ENCODE measurements at places on chromosomes 7 and 10.

GRCh38 chr10:87092861-87093631 lies 1.6 kb downstream of the GLUD1 start:
- DNase-seq = no peak

GRCh38 chr10:113517165-113517900 lies 35.5 kb upstream of the HABP2 start:
- no peak for DNase-seq

GRCh38 chr10:67144530-67144929 lies 218.7 kb downstream of the LRRTM3 start:
- no peak for DNase-seq

GRCh38 chr10:58734116-58734515 lies 221.4 kb downstream of the BICC1 start:
- no peak for DNase-seq

- DNase-seq = no peak
These were observed 169.3 kb downstream of the ADAM12 start for GRCh38 chr10:126218778-126219649.

GRCh38 chr7:103637726-103638125 lies 191.7 kb upstream of the SLC26A5 start:
- no peak for DNase-seq

- DNase-seq = no peak
These were observed 188.7 kb downstream of the ADARB2 start for GRCh38 chr10:1548596-1548995.

GRCh38 chr10:28677888-28678686 lies 766 bp downstream of the BAMBI start:
- DNase-seq = no peak

GRCh38 chr7:13290975-13291374 lies 603.5 kb downstream of the ARL4A start:
- DNase-seq = no peak

DNA sequence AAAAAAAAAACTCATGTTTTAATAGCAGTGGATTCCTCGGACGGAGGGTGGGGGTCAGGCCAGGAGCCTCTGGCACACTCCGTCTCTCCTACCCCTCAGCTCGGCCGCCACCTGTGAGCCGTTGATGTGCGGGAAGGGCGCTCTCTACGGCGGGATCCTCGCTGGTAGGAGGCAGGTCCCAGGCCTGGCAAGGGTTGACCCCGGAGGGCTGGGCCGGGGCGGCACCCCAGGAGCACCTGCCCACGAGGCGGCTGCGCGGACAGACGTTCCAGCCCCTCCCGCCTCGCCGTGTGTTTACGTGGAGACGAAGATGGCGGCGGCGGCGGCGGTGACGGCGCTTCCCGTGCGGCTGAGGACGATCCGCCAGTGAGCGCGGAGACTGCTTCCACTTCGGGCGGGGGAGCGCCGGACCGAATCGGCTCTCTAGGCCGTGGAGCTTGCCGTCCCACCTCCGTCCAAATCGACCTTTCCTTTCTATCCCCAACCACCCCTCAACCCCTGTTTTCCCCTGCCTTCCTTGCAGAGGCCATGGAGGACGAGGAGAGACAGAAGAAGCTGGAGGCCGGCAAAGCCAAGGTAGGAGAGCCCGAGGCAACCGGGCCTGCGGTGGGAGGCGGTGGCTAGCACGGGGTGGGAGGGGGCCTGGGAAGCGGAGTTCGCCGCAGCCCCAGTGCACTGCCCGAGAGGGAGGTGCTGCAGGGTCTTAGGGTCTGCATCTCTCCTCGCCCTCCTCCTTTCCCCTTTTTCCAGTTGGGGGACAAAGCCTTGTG lies at the start of gene AKAP9:
Gene AKAP9 (plus strand): TSS at position 291 of the 770 bp plus-strand sequence. CDS start 238 bp downstream, at position 529.
- DNase-seq = peak; percentile 77

- no peak for DNase-seq
These were observed 6.8 kb downstream of the DLG5 start for GRCh38 chr10:77919713-77920108.

GRCh38 chr10:77763453-77764430 lies 126.1 kb upstream of the KCNMA1 start:
- DNase-seq = no peak

DNA sequence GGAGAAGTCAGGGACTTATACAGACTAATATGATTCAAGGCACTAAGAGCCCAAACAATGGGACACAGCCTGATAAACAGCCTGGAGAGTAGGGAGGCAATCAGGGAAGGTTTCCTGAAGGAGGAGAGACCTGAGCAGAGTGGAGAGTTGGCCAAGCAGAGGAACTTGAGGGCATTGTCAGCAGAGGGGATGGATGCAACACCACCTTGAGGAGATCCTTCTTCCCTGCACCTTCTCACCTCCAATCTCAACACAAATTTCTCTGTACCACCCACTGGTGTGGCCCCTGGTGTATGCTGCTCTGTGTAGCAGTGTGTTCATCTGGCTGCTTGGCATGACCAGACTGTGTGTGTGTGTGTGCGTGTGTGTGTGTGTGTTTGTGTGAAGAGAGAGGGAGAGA lies 146.2 kb downstream of the WDR11 start:
- DNase-seq = no peak

DNA sequence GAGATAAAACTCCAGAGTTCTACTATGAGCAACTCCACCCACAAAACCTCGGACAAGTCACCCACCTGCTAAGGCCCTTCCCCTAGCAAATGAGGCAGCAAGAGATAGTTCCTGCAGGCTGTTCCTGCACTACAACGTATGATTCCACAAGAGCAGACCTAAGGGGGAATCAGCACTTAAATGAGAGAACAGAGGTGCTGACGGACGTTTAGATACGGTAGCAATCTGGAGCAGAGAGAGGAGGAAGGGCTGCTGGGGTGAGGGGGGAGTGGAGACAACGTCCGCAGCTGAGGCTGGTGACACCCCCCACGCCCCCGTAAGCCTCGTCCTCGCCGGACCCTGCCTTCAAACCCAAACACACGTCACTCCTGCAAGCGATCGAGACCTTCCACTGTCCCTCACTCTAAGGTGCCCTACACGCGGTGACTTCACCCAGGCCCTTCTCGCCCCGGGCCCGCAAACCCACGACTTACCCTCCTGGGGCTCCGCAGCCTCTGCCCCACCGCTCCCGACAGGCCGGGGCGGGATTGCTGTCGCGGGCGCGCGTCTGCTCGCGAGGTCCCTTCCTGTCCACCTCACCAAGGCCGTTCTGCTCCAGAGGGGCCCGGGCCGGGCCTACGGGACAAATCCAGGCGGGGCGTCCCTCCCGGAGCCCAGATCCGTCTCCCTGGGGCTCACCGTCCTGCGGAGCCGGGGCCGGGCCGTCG lies 635 bp downstream of the ZNF12 start:
- DNase-seq = peak; percentile 11

DNA sequence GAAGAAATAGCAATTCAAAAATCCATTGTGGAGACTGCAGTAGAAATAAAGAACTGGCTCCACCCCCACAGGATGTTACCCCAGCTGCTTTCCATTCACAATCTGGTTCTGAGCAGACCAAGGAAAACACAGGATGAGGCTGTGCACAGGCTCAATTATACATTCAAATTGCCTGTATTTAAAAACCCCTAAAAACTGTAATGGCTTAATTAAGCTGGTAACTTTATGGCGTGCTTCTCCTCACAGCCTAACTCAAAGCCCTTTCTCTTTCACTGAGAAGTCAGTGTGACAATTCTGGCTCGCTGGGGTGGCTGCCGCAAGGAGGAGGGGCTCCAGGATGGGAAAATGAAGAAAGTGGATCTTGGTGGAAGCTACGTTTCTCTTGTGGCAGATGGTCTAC lies 1191.1 kb downstream of the SORCS1 start:
- DNase-seq = no peak

GRCh38 chr10:93065675-93066543 lies 5.3 kb downstream of the CYP26C1 start:
- DNase-seq = no peak

DNA sequence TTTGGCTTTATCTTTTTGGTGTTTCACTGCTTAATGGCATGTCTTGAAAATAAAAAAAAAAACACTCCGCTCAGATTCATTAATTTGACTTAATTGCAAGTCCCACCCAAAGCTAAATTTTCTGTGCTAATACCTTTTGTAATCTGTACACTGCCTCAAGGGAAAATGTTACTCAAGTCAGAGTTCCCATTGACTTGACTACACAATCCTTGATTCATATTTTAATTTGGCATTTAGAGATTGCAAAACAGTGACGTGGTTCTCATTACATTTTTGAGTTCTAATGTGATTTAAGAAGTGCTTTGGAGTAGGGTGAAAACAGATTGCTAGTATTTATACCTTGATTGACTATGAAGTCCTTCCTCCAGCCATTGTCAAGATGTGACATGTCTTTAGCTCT lies 21.3 kb upstream of the LIPM start:
- no peak for DNase-seq

DNA sequence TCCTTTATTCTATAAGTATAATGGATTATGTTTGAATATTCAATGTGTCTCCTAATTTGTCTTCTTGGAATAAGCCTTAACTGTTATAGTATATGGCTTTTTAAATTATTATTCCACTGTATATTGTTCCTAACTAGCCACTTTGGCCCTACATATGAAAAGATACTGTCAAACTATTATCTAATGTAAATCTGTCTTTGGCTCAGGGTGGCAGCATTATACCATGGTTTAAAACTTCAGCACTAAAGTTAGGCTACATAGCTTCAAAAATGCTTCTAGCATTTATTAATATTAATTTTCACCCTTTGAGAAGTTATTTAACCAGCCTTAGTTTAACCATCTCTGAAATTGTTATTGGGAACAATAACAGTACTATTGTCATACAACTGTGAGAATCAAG lies 543.1 kb upstream of the MBL2 start:
- DNase-seq = no peak

GRCh38 chr7:24169077-24169624 lies 114.8 kb upstream of the NPY start:
- no peak for DNase-seq

DNA sequence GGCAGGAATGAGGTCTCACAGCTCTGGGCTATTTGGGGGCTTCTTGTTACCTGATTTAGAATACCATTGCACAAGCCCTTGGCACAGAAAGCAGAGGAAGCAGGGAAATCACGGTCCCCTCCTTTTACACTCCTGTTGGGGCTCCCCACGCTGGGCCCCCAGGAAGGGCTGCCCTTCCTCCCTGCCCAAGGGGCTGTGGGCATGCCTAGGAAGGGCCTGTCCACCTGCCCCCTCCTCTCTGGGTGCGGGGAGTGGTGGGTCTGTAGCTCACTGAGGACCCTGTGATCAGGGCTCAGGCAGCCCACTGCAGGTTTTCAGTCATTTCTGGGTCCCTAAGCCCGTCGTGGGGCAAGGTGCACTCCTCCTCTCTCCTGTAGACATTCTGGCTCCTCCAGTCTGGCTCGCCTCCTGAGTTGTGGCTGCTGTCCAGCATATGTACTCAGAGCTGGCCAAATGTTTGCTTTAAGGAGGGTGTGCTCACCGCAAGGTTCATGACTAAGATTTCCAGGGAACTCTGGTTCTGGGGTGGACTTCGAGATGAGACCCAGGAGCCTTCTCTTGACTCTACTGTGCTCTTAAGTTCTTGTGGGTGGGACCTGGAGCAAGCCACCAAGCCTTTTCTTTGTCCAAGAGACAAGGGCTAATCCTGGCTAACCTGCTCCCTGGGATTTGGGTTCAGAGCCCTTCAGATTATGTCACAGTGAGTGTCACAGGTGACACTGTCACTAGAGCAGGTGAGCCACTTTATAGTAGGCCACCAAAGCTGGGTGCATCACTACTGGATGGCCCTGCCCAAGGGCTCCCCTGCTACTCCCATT lies 56.0 kb downstream of the TACR2 start:
- DNase-seq = no peak

- DNase-seq = no peak
These were observed 100.5 kb downstream of the GLCCI1 start for GRCh38 chr7:8068892-8069686.

DNA sequence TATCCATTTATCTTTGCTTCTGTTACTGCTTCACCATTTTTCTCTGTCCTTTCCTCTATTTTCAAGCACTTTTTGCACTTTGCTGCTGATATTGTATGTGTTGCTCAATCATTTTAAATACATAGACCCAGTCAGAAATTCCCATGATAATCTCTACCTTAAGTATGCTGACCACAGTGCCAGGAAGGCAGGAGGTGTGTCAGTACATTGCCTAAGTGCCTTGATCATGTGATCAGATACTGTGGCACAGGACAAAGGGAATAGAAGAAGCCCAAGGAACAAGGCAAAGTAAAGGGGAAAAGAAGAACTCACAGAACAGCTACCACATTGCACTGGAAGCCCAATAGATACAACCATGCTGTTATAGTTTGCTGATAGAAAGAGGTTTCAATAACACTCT lies 53.7 kb upstream of the CD36 start:
- no peak for DNase-seq

DNA sequence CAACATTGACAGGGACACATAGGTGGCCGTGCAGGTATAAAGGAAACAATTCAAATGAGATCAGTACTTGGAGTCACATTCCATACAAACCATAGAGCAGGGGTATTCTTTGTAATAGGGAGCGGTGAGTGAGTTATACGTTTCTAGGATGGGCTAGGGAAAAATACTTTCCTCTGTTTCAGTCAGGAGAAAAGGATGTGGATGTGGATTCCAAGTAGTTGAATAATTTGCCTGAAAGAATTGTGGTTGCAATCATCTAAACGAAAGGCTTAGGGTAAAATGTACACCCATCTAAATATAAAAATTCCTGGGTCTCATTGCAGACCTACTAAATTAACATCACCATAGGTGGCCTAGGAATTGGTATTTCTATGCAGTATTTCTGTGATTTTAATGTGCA lies 270.7 kb upstream of the IGFBP3 start:
- no peak for DNase-seq

DNA sequence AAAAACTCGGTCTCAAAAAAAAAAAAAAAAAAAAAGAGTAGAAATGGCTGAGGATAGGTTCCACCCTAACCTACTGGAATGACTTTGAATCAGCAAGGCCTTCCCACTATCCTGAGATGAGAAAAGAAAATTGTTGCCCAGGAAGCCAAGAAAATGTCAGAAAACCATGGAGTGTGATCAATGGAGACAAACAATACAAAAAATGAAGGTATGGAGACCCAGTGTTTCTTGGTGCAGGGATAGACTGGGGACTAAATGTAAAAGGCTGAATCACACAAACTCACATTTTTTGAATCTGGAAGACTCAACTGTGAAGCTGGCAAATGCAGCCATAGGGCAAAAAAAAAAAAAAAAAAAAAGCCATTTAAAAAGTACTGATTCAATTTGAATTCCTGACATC lies 364.3 kb upstream of the ANKRD30A start:
- no peak for DNase-seq

- no peak for DNase-seq
These were observed 72.5 kb upstream of the CTBP2 start for GRCh38 chr10:125232841-125233240.

- DNase-seq = no peak
These were observed 54.9 kb upstream of the SP4 start for GRCh38 chr7:21373031-21373430.

GRCh38 chr10:97503406-97503805 lies 4.7 kb downstream of the UBTD1 start:
- no peak for DNase-seq

GRCh38 chr10:103692952-103693811 lies 162.2 kb downstream of the SH3PXD2A start:
- DNase-seq = no peak

Measured in stimulated activated CD8-positive, alpha-beta memory T cell treated with anti-CD3 and anti-CD28 coated beads, Interleukin-2, amount 100 ng/mL, for 1 hour (primary cell).